ENCODE measurements at places on chromosomes 12 and 14.

DNA sequence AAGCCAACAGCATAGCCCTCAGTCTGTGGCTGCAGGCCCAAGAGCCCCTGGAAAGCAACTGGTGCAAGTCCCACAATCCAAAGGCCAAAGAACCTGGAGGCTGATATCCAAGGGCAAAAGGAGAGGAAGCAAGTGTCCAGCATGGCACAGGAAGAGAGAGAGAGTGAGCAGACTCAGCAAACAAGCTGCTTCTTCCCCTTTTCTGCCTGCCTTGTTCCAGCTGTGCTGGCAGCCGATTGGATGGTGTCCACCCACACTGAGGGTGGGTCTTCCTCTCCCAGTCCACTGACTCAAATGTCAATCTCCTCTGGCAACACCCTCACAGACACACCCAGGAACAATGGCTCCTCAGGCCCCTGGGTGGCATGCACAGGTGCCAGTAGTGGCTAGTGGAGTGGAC is 33.5 kb downstream of the SMCO2 start:
- DNase-seq: no peak

- DNase-seq: no peak
Measured at GRCh38 chr12:23938422-23938821, 11.0 kb downstream of the SOX5 start.

DNA sequence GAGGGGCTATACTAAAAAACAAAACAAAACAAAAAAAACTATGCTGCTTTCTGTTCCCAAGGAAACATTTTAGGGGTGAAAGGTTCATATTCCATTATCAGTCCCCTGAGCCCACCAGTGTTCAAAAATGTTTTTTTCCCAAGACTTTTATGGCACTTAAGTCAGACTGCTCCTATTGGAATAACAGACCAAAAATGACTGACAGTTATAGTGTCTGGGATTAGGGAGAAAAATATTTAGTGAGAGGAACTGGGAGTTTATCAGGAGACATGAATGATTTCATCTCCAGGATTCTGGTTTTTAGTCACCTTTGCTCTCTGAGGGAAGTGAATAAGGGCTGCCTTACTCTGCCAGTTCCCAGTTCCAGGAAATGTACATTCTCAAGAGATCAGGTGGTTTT is 68.0 kb downstream of the PDE3A start:
- DNase-seq: no peak

- no peak for DNase-seq
Measured at GRCh38 chr12:62481843-62482540, 15.4 kb downstream of the MON2 start.

DNA sequence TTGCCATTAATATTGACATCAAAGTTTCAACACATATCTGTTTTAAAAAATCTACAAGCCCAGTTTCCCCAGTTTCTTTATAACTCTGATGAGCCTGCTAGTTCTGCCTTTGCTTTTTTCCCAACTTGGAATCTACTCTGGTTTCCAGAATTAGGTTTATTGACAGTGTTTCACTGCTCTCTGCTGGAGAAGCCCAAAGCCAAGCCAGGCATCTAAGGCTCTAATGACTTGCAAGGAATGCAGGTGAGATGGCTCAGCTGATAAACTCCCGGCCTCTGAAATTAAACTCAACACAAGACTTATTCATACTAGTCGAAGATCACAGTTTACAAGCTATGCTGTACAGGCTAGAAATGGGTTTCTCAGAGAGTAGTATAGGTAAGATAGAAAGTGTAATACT is 54.3 kb downstream of the HMGA2 start:
- DNase-seq: no peak

GRCh38 chr14:51014625-51015024 is 70.3 kb upstream of the PYGL start:
- no peak for DNase-seq

- DNase-seq: no peak
Measured at GRCh38 chr12:28898038-28898437, 251.0 kb upstream of the FAR2 start.

- peak; percentile 80 for DNase-seq
Measured at GRCh38 chr14:102726191-102726949, 50.9 kb upstream of the TRAF3 start.

- DNase-seq: no peak
Measured at GRCh38 chr14:60670989-60671388, 21.7 kb upstream of the SIX1 start.

DNA sequence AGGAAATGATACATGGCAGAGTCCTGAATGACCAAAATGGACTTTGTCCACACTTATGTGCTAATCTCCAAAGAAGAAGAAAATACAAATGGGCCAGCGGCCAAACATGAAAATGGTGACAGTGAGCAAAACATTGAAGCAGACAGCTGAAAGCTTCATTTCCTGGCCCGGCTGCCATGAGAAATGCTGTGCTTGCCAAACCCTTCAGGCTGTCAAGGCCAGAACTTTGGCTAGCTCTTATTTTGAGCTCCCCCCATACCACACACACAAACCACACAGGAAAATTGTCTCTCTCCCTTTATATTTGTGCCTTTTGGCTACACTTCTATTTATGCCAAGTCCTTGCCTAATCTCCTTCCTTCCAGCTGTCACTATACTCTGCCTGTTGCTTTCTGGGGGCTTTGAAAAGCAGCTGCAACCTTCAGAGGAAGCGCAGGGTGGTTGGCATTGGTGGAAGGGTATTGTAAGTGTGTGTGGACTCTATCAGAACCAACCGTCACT is 323.8 kb downstream of the RAD51B start:
- no peak for DNase-seq

All from NCI-H146 (cell line).